BJ (cell line): ENCODE measurements at places on chromosomes 7 and 10.

- no peak for DNase-seq
These were observed 8.8 kb downstream of the TRIM8 start for GRCh38 chr10:102653060-102653459.

DNA sequence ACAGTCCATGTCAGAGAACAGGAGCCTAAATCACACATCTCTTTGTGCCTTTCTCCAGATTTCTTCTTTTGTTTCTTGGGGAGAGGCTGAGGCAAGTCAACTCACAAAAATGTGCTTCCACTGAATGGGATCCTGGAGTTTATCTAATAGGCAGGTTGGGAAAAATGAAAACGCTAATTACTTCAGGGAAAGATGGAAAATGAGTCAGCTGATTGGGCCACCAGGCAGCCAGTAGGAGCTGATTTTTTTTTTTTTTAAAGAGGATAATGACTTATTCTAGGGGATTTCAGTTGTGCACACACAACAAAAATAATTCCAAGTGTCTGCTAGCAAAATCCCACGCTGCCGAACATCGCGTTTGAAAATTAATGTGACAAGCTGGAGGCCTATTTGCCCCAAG lies 412.8 kb upstream of the ZMIZ1 start:
- no peak for DNase-seq

- no peak for DNase-seq
These were observed at the start of gene CLDN3 for GRCh38 chr7:73770002-73770859. Gene CLDN3 (minus strand): TSS chr7:73770270. CDS start chr7:73770049, 221 bp downstream.

DNA sequence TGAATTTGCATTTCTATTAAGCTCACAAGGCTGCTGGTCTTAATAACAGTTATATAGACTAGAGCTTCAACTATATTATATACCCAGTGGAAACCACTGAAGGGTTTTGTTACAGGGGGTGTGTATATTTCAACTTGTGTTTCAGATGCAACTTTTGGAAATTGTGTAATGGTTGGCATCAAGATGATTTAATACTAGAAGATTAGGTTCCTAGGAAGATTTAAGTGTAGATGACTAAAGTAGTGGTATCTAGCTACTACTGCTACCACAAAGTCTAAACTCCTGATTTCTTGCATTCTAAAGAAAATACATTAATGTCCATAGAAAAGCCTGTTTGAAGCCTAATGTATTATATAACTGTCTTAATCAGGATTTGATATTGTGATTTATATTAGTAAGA lies 30.2 kb downstream of the AHR start:
- DNase-seq: no peak

DNA sequence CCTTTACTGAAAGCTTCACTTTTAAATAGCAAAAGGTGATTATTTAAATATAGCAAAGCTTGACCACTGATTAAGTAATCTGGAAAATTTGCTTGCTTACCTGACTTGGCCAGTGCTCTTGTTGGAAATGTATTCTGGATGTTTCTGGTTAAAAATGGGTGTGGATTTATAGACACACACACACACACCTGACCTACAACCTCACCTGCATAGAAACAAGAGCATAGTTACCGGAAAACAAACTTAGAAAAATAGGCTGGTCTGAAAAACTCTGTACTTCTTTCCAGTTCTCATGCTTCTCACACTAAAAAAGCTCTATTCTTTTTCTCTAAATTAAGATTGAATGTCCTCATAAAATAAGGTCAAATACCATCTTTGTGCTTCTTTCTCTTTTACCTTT lies at the start of gene AGR3:
Gene AGR3 (minus strand): TSS at position 140 of the 400 bp plus-strand sequence. CDS start 3,365 bp downstream, outside the sequence.
- DNase-seq: no peak

DNA sequence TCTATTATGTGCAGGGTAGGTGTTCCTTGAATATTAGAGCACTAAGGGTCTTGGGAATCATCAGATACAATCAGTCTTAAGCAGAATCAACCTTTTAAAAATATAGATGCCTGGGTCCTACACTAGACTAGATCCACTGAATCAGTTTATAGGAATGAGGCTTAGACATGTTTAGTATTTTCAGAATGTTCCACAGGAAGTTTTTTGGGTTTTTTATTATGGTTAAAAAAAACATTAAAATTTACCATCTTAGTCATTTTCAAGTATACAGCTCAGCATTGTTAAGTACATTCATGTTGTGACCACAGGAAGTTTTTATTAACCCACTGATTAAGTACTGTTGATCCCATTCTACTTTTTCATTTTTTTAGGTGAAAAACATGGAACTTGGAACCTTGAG lies 135.7 kb downstream of the LCOR start:
- peak; percentile 62 for DNase-seq

- DNase-seq: no peak
These were observed 402.2 kb downstream of the DNAJB6 start for GRCh38 chr7:157739031-157739430.

- DNase-seq: no peak
These were observed 115.5 kb downstream of the WDFY4 start for GRCh38 chr10:48800007-48800675.

- DNase-seq: no peak
These were observed 495.9 kb downstream of the XPNPEP1 start for GRCh38 chr10:109427411-109427810.

DNA sequence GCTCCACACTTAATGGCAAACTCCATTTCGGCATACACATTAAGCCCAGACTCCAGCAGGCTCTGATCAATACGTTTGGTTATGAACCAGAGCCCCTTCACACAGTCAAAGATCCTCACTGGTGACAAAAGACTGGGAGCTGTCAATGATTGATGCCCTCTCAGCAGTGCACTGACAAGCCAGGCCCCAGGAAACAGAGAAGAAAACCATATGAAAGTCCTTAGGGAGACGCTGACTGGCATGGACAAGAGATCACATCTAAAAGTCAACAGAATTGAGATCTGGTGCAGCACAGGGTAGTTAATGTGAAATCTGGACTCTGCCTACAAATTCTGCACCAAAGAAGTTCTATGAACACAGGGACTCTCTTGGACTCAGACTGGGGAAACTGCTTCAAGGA lies 600.9 kb upstream of the NRP1 start:
- no peak for DNase-seq
